IMR-90 (cell line): ENCODE measurements at places on chromosomes 12 and 14. TPM values are rescaled to one million over a fixed set of nuclear protein-coding genes. Genes with fewer than 3 reads are reported as not detected.

Gene CMA1
- not detected in 2 replicates for polyA plus RNA-seq

Gene MARK3
- polyA plus RNA-seq: 72.8 and 78.5 TPM in 2 replicates

Gene LBHD2
- polyA plus RNA-seq: not detected in 2 replicates

Gene CCDC196
- not detected in 2 replicates for polyA plus RNA-seq

Gene SLC24A4
- polyA plus RNA-seq: not detected in 2 replicates

Gene CAPZA3
- polyA plus RNA-seq: not detected in 2 replicates

Gene FRS2
- 12.4 and 13.0 TPM in 2 replicates for polyA plus RNA-seq
